ENCODE measurements at places on chromosomes 2 and 18. TPM values are rescaled to one million over a fixed set of nuclear protein-coding genes. Genes with fewer than 3 reads are reported as not detected.

GRCh38 chr2:159266554-159266953 lies 19.9 kb downstream of the WDSUB1 start:
- H3K36me3 ChIP-seq = no peaks in the 10 kb centered on the region
- H3K4me3 ChIP-seq = no peak overlapping the region
- no peak for DNase-seq
- no peaks in the 10 kb centered on the region for H3K4me1 ChIP-seq

DNA sequence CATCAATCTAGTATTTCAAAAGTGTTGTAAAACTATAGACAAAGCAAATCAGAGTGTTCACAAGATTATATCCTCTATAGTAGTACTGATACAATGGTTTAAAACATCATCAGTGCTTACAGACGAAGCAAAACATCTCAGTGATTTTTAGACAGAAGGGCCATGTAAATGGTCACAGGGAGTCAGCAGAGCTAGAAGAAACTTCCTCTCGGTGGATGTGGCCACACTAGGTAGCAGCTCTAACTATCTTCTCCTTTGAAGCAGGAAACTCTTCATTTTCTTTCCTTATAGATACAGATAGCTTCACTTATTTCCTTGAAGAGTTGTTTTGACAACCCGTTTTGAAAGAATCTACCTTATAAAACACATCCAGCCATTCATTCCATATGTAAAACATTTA lies 80.4 kb upstream of the CD226 start:
- H3K27ac ChIP-seq = no peak overlapping the region
- H3K4me3 ChIP-seq = no peak overlapping the region
- DNase-seq = no peak
- peaks cover 7% of the 10 kb centered on the region for H3K4me1 ChIP-seq
- no peaks in the 10 kb centered on the region for H3K27me3 ChIP-seq

Gene KLF7
- 24.8 TPM for total RNA-seq

DNA sequence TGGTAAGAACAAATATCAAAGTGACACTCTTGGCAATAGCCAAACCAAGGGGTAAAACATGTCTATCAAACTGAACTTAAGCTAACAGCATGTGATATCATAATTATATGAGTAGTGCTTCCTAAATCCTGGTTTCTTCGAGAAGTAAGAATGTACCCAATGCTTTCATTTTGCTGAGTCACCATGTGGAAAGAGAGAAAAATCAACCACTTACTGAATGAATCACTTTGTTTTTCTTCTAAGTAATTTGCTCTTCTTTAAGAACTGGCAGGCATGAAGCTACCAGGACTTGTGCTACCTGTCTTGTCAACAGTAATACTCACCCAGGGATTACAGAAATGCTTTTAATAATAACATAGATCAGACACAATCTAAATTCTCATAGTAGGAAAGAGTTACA lies 19.0 kb upstream of the DUSP19 start:
- no peak overlapping the region for H3K4me3 ChIP-seq
- no peak for DNase-seq
- no peak overlapping the region for H3K27ac ChIP-seq
- H3K27me3 ChIP-seq = no peaks in the 10 kb centered on the region

Gene LGALSL
- total RNA-seq = 10.4 TPM

DNA sequence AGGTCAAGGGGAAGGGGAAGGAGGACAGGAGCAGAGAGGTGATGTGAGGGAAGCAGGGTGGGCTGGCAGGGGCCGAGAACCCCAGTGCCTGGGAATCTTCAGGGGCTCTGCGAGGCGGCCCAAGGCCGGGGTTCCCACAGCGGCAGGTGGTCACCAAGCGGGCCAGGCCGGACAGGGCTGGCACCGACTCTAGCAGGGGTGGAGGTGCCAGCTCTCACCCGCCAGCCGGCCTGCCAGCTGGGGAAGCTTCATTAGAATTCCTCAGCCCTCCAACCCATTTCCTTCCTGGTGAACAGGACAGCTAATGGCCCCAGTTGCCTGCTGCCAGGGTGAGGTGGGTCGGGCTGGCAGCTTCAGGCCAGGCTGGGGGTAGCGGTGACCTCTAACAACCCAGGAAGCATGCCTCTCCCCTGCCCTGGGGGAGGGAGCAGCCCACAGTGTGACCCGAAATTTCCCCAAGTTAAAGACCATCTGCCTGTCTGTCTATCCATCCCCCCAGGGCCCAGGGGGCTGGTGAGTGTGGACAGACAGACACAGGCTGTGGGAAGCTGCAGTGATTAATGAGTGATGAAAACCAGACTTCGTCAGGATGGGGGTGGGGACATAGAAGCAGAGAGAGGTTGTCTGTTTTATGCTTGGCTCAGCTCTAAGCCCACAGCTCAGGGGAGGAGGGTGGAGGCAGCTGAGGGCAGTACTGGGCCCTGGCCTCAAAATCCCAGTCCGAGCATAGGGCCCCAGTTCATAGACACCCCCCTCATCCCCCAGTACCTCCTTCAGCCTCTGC lies 144.1 kb downstream of the ZFP36L2 start:
- no peak for DNase-seq
- no peaks in the 10 kb centered on the region for H3K4me1 ChIP-seq
- no peaks in the 10 kb centered on the region for H3K36me3 ChIP-seq
- no peaks in the 10 kb centered on the region for H3K27me3 ChIP-seq
- no peak overlapping the region for H3K4me3 ChIP-seq

GRCh38 chr2:14189929-14190328 lies 442.6 kb upstream of the LRATD1 start:
- no peaks in the 10 kb centered on the region for H3K4me1 ChIP-seq
- no peak overlapping the region for H3K27ac ChIP-seq
- H3K4me3 ChIP-seq = no peak overlapping the region

DNA sequence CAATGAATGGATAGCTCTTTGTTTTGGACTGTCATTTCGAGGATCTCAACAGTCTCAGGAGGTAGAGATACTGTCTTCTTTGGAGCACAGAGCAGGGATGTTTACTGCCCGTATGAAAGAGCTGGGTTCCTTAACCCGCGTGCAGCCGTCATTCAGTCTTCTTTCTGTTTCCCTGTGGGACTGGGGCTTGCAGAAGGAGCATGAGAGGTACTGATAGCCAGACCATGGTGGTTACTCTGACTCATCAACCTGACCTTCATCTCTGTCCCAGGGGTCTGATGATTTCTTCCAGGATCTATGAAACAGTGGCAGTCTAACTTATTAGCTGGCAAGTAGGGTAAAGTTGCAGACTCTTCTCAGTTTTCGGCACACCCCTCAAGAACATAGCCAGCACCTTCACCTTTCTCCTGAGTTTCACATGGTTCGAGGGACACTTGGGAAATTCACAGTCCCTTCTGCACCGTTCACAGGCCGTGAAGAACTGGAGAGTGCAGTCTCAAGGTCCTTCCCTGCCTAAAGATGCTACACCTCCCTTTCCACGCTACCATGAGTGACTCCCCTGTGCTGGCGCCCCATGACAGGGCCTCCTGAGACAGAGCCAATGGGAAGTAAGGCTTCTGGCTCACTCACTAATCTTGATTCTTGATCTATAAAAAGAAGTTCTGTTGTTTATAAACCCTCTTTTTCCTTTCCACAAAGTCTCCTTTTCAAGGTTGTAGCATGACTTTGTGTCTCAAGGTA lies 226.2 kb downstream of the MC4R start:
- H3K27me3 ChIP-seq = peaks cover 3% of the 10 kb centered on the region
- no peak overlapping the region for H3K4me3 ChIP-seq
- no peaks in the 10 kb centered on the region for H3K36me3 ChIP-seq
- no peaks in the 10 kb centered on the region for H3K4me1 ChIP-seq

- DNase-seq = no peak
- H3K36me3 ChIP-seq = no peaks in the 10 kb centered on the region
- no peak overlapping the region for H3K4me3 ChIP-seq
- H3K27ac ChIP-seq = no peak overlapping the region
- H3K27me3 ChIP-seq = no peaks in the 10 kb centered on the region
These were observed 443 bp downstream of the MC4R start for GRCh38 chr18:60372132-60372531.

GRCh38 chr2:230358305-230358704 lies 31.3 kb downstream of the SP140L start:
- H3K4me1 ChIP-seq = peaks cover 4% of the 10 kb centered on the region
- H3K36me3 ChIP-seq = peaks cover 5% of the 10 kb centered on the region
- no peak overlapping the region for H3K27ac ChIP-seq
- DNase-seq = no peak
- H3K4me3 ChIP-seq = no peak overlapping the region

DNA sequence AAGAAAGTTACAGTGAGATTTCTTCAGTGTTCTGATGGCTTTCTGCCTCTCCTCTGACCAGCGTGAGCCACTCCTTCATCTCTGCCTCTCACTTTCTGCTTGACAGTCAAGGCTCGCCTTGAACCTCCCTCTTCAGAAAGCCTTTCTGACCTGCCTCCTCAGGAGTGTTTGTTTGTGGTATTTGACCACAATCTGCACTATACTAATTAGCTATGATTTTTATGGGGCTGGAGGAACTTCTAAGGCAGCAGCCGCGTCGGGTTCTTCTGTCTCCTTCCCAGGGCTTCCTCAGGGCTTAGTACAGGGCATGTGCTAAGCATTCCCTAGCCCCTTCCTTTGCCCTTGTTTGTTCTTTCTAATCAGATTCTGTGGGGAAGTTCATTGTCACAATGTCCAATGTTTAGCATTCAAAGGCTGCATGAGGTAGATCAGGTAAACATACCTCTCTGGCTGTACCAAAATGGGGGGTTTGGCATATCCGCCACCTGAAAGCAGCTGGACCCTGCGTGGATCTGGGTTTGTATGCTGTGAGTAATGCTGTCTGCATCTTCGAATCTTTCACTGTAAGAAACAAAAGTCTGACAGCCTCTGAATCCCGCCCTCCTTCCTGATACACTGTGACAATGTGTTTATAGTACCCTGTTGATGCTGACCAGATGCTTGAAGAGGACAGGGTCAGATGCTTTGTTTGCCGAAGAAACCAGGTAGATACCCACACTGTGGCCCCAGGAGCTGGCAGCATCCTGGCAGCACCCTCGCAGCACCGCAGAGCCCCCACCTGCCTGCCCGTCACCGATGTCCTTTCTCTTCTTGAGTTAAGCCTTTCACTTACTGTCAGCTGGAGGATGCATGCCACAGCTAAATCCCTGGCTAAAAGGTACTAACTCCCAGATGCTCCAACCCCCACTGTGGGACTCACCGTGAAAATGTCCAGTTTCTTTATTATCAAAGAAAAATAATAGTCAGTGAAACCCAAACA lies 260.8 kb upstream of the HDAC4 start:
- no peaks in the 10 kb centered on the region for H3K36me3 ChIP-seq
- no peak overlapping the region for H3K4me3 ChIP-seq
- H3K27me3 ChIP-seq = no peaks in the 10 kb centered on the region
- no peaks in the 10 kb centered on the region for H3K4me1 ChIP-seq
- DNase-seq = no peak

Gene DLGAP1
- 4.1 TPM for total RNA-seq

DNA sequence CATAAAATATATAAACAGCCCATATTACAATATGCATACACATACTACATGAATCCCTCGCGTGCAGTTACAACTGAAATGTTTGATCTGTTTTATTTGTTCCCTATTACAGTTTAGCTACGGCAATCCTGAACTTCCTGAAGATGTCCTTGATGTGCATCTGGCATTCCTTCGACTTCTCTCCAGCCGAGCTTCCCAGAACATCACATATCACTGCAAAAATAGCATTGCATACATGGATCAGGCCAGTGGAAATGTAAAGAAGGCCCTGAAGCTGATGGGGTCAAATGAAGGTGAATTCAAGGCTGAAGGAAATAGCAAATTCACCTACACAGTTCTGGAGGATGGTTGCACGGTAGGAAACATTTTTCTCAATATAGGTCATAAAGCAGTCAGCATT lies 36.4 kb downstream of the COL3A1 start:
- H3K27ac ChIP-seq = no peak overlapping the region
- H3K4me3 ChIP-seq = no peak overlapping the region

DNA sequence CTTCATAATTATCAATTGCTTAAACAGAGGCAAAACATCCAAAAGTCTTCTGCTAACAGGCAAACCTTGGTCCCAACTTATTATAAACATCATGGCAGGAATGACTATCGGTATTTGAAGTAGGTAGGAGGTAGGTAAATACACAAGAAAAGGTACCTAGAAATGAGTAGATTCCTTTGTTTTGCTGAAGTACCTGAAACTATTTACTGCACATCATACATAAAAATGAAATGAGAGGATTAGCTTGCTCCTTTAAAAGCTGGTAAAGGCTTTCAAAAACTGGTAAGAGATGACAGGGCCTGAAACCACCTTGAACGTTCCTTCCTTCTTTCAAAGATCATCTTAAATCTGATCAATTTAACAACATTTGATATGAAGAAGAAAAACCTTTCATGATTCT lies 55.2 kb upstream of the MAPRE2 start:
- no peak overlapping the region for H3K4me3 ChIP-seq
- no peaks in the 10 kb centered on the region for H3K36me3 ChIP-seq
- H3K4me1 ChIP-seq = no peaks in the 10 kb centered on the region
- H3K27ac ChIP-seq = no peak overlapping the region
- no peaks in the 10 kb centered on the region for H3K27me3 ChIP-seq
- DNase-seq = no peak

DNA sequence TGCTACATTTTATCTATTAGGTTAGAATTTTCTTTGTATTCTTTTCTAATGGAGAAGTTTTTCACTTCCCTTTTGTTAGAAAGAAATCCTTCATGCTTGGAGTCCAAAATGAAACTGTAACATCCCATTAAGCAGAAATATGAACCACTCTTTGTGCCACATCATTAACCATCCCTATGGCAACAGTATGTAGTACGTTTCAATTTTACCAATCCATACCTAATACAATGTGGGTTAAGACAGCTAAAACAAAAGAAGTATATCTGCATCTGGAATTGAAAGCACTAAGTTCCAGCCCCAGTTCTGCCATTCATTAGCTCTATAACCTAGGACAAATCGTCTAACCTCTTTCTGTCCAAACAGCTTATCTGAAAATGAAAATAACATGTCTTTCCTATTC lies 409.2 kb upstream of the SPHKAP start:
- H3K27ac ChIP-seq = no peak overlapping the region
- H3K27me3 ChIP-seq = no peaks in the 10 kb centered on the region
- H3K4me1 ChIP-seq = peaks cover 6% of the 10 kb centered on the region
- DNase-seq = peak; percentile 84
- H3K36me3 ChIP-seq = no peaks in the 10 kb centered on the region
- no peak overlapping the region for H3K4me3 ChIP-seq

Gene DSG4
- total RNA-seq = 0.16 TPM

DNA sequence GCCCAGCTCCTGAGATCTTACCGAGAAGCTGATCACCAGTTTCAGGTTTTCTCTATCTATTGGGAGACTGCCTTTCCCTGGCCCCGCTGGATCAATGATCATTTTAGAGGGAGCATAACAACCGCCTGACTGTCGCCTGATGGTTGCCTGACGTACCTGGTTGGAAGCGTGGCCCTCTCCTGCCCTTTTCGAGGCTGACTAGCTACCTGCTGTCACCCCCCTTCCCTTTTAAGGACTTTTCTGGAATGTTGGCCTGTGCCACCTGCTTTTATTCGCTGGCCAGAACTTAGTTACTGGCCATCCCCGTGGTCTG lies 562 bp upstream of the MFSD2B start:
- no peak for DNase-seq
- H3K27ac ChIP-seq = no peak overlapping the region
- H3K36me3 ChIP-seq = no peaks in the 10 kb centered on the region
- H3K4me3 ChIP-seq = no peak overlapping the region

DNA sequence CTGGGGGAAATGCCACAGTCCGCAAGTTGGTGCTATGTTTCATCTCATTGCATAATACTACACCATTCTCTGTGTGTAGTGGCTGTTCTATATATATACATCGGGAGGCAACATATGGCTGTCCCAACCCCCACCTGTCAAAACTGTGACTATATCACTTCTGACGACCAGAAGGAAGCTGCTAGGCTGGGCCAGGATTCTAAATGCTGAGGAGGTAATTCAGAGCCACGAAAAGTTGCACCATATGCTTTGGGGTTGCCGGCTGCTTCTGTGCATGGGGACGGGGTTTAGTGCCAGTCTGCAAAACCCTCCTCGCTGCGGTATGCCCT lies 117.3 kb downstream of the MSH2 start:
- H3K4me1 ChIP-seq = peaks cover 15% of the 10 kb centered on the region
- H3K36me3 ChIP-seq = no peaks in the 10 kb centered on the region
- DNase-seq = no peak
- H3K4me3 ChIP-seq = peak overlapping the region; percentile 69
